Hepatocyte (in vitro differentiated cells): ENCODE measurements at places on chromosomes 2 and 18. TPM values are rescaled to one million over a fixed set of nuclear protein-coding genes. Genes with fewer than 3 reads are reported as not detected.

CXCR1 gene
- total RNA-seq = not detected in 2 replicates

GRCh38 chr2:238143239-238143951 lies 4.9 kb downstream of the KLHL30 start:
- no peak overlapping the region for H3K27ac ChIP-seq
- peaks cover 15% of the 10 kb centered on the region for H3K4me1 ChIP-seq
- no peak overlapping the region for H3K4me3 ChIP-seq
- no peak for DNase-seq
- H3K36me3 ChIP-seq = no peaks in the 10 kb centered on the region

PLGLB2 gene
- 13.7 and 28.5 TPM in 2 replicates for total RNA-seq

- no peaks in the 10 kb centered on the region for H3K27me3 ChIP-seq
- DNase-seq = no peak
- H3K36me3 ChIP-seq = no peaks in the 10 kb centered on the region
- no peaks in the 10 kb centered on the region for H3K4me1 ChIP-seq
- no peak overlapping the region for H3K27ac ChIP-seq
- no peak overlapping the region for H3K4me3 ChIP-seq
Observed at GRCh38 chr2:236415684-236416444, 151.7 kb upstream of the ASB18 start.

- no peaks in the 10 kb centered on the region for H3K36me3 ChIP-seq
- no peaks in the 10 kb centered on the region for H3K27me3 ChIP-seq
- H3K27ac ChIP-seq = no peak overlapping the region
- no peak for DNase-seq
- H3K4me1 ChIP-seq = peaks cover 6% of the 10 kb centered on the region
- no peak overlapping the region for H3K4me3 ChIP-seq
Observed at GRCh38 chr2:99784282-99784681, 294.5 kb upstream of the REV1 start.

GYPC gene
- 35.0 and 46.9 TPM in 2 replicates for total RNA-seq

KIF3C gene
- 6.5 and 8.4 TPM in 2 replicates for total RNA-seq

GRCh38 chr2:55786280-55786679 lies 92.6 kb upstream of the PNPT1 start:
- no peak overlapping the region for H3K27ac ChIP-seq
- no peaks in the 10 kb centered on the region for H3K4me1 ChIP-seq
- no peak overlapping the region for H3K4me3 ChIP-seq
- no peak for DNase-seq
- H3K27me3 ChIP-seq = no peaks in the 10 kb centered on the region
- H3K36me3 ChIP-seq = no peaks in the 10 kb centered on the region

DNA sequence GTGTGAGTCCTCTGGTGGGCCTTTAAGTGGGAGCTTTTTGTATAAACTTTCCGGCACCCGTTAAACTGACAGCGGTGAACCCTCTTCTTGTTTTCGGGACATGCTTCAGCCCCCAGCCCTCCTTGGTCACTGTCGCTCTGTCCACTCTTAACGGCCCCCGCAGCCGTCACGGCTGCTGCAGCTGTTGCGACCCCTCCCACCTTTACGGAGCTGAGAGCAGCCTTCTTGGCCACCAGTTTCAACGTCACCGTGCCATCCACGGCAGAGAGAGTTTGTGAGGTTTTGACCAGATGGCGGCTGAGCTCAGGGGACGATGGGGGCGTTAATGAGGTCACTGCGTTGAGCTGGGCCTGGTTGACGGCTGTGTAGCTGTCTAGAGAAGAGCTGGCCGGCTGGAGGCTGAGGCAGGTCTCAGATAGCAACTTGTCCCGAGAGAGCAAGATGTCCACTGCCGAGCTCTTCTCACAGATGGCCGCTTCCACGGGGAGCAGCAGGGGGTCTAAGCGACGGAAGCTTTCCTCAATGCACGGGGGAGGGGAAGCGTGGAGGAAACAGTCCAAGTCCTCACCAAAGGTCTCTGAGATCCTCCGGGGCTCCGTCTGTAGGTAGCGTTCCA lies 41.9 kb downstream of the KLF7 start:
- no peaks in the 10 kb centered on the region for H3K27me3 ChIP-seq
- DNase-seq = no peak
- no peaks in the 10 kb centered on the region for H3K36me3 ChIP-seq
- H3K4me3 ChIP-seq = no peak overlapping the region

KCNG3 gene
- 0.28 and 0.57 TPM in 2 replicates for total RNA-seq

SCYGR4 gene
- not detected in 2 replicates for total RNA-seq

DNA sequence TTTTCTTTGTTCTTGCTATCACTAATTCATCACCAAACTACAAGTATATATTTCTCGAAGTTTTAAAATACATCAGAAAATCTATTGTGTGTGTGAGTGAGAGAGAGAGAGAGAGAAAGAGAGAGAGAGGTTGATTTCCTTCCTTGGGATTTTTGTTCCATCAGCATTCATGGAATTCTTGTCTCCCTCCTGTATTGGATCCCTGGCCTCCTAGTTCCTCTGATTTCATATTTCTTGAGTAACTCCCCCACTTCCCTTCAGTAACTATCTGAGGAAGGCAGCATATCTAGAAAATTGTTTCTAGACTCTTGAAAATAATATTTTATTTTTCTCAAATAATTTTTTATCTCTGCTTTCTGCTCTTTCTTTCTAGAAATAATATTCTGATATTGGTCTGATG lies 13.3 kb upstream of the ACTR2 start:
- DNase-seq = no peak
- H3K36me3 ChIP-seq = no peaks in the 10 kb centered on the region
- no peak overlapping the region for H3K27ac ChIP-seq

DNA sequence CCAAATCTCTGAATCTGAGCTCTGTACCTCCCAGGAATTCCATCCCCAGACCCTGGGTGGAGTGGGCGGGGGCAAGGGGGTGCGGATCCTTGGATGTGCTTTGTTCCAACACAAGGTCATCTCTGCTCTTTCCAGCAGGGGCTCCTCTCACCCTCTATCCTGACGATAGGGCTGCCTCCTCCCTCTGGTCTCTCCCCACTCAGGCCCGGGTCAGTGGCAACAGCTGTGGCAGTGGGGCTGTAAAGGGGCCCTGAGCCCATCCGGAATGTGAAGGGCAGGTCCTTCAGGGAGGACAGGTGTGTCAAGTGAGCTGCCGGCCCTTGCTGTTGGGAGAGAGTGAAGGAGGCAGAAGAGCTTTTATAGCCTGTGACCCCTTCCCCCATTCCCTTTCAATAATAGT lies 167.8 kb downstream of the CELF4 start:
- H3K27me3 ChIP-seq = peaks cover 23% of the 10 kb centered on the region
- H3K36me3 ChIP-seq = no peaks in the 10 kb centered on the region
- H3K4me3 ChIP-seq = no peak overlapping the region
- H3K27ac ChIP-seq = no peak overlapping the region
- H3K4me1 ChIP-seq = peaks cover 3% of the 10 kb centered on the region

GALNT13 gene
- 21.0 and 53.5 TPM in 2 replicates for total RNA-seq

- H3K4me1 ChIP-seq = peaks cover 13% of the 10 kb centered on the region
- no peak overlapping the region for H3K4me3 ChIP-seq
- no peak for DNase-seq
- H3K36me3 ChIP-seq = no peaks in the 10 kb centered on the region
Observed at GRCh38 chr2:9846554-9846953, 3.3 kb downstream of the TAF1B start.

- H3K27me3 ChIP-seq = no peaks in the 10 kb centered on the region
- H3K36me3 ChIP-seq = no peaks in the 10 kb centered on the region
- H3K4me1 ChIP-seq = no peaks in the 10 kb centered on the region
Observed at GRCh38 chr2:224938651-224939182, 103.6 kb downstream of the DOCK10 start.

GRCh38 chr2:197633109-197633657 lies 42.2 kb downstream of the RFTN2 start:
- H3K4me1 ChIP-seq = no peaks in the 10 kb centered on the region
- H3K4me3 ChIP-seq = no peak overlapping the region

ANTXR1 gene
- 24.5 and 34.7 TPM in 2 replicates for total RNA-seq

- no peak overlapping the region for H3K4me3 ChIP-seq
- no peak overlapping the region for H3K27ac ChIP-seq
- no peak for DNase-seq
- H3K36me3 ChIP-seq = no peaks in the 10 kb centered on the region
Observed at GRCh38 chr2:99789849-99790248, 300.0 kb upstream of the REV1 start.

DNA sequence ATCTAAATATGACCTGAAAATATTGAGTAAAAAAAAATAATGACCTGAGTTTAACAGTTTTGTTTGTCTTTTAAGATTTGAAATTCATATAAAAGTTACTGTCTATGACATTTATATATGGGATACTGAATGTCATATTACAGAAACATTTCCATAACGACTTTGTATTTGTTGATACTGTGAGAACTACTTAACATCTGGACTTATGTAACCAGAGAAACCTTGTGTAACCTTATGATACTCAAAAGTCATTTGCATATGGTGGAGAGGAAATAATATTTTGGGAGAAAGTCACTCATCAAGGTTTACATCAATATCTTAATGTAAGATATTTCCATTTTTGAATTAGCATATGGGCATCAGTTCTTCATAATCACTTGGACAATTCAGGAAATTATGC lies 12.6 kb downstream of the MFSD6 start:
- H3K4me1 ChIP-seq = no peaks in the 10 kb centered on the region
- H3K27me3 ChIP-seq = no peaks in the 10 kb centered on the region
- H3K27ac ChIP-seq = no peak overlapping the region
- no peak overlapping the region for H3K4me3 ChIP-seq
- H3K36me3 ChIP-seq = no peaks in the 10 kb centered on the region
- no peak for DNase-seq

NT5C1B gene
- not detected in 2 replicates for total RNA-seq

- H3K4me3 ChIP-seq = no peak overlapping the region
- no peaks in the 10 kb centered on the region for H3K27me3 ChIP-seq
- H3K36me3 ChIP-seq = no peaks in the 10 kb centered on the region
- peaks cover 45% of the 10 kb centered on the region for H3K4me1 ChIP-seq
Observed at GRCh38 chr2:189560273-189560586, 20.4 kb downstream of the SLC40A1 start.

- H3K27ac ChIP-seq = no peak overlapping the region
- peaks cover 96% of the 10 kb centered on the region for H3K27me3 ChIP-seq
- no peaks in the 10 kb centered on the region for H3K36me3 ChIP-seq
- peak overlapping the region; percentile 4 for H3K4me3 ChIP-seq
- peaks cover 40% of the 10 kb centered on the region for H3K4me1 ChIP-seq
Observed at GRCh38 chr2:72919414-72920317, 2.3 kb downstream of the EMX1 start.

GRCh38 chr2:122794100-122794499 lies 1038.6 kb downstream of the TSN start:
- H3K36me3 ChIP-seq = no peaks in the 10 kb centered on the region
- H3K27me3 ChIP-seq = no peaks in the 10 kb centered on the region
- DNase-seq = no peak
- no peaks in the 10 kb centered on the region for H3K4me1 ChIP-seq
- H3K27ac ChIP-seq = no peak overlapping the region
